ENCODE measurements at places on chromosomes 3 and 15.

DNA sequence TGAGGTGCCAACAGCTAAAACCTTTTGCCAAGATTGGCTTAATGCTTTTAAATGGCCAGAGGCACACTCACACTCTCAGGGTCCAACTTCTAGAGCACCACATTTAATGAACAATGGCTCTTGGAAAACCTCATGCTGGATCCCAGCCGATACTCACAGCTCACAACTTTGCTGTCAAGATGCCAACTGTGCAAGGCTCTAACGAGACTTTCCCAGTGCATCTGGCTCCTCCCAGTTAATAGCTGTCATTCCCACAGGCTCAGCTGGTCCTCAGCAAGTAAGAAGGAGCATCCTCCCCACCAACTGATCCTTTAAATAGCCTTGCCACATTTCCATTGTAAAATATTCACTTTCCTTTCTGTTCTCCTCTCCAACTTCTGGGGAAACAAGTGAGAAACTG is 20.3 kb upstream of the FRMD4B start:
- no peak for DNase-seq

GRCh38 chr3:99470841-99471240 is 167.6 kb upstream of the COL8A1 start:
- DNase-seq: no peak

DNA sequence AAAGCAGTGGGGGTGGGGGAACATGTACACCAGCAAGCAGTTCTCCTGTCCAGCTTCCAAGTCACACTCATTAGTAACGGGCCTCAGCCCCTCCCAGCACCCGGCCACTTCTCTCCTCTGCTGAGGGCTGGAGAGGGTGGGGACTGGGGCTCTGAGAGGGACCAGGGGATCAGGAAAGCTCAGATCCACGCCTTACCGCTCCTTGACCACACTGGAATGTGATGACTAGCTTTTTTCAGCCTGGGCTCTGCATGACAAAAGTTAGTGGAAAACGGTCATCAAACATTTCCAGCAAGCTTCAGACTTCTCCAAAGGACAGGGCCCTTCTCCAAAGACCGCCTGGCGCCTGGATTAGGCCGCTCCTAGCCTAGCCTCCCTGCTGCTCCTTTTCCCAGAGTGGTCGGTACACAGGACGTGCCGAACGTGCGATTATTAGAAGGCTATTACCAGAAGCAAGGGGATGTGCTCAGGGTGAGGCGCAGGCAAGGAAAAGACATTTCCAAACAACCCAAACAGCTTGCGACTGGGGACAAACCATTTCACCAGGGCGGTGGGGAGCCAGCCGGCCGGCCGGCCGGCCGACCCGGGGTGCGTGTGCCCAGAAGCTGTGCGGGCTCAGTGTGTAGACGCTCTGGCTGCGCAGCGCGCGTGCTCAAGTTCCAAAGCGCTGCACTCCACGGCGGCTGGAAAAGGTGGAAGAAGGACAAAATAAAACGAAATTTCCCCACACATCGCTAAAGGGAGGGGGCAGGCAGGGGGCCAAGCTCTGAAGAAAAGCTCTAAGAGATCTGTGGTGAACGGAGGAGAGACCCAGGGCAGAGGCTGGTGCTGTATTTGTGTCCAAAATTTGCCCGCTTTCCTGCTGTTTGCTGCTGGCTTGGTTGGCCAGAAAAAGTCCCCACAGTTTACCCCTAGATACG is 51.0 kb upstream of the SSR3 start:
- no peak for DNase-seq

- no peak for DNase-seq
Observed at GRCh38 chr3:150414258-150414657, 6.2 kb downstream of the TSC22D2 start.

GRCh38 chr3:37435572-37435971 is 261.2 kb upstream of the LRRFIP2 start:
- DNase-seq: no peak

DNA sequence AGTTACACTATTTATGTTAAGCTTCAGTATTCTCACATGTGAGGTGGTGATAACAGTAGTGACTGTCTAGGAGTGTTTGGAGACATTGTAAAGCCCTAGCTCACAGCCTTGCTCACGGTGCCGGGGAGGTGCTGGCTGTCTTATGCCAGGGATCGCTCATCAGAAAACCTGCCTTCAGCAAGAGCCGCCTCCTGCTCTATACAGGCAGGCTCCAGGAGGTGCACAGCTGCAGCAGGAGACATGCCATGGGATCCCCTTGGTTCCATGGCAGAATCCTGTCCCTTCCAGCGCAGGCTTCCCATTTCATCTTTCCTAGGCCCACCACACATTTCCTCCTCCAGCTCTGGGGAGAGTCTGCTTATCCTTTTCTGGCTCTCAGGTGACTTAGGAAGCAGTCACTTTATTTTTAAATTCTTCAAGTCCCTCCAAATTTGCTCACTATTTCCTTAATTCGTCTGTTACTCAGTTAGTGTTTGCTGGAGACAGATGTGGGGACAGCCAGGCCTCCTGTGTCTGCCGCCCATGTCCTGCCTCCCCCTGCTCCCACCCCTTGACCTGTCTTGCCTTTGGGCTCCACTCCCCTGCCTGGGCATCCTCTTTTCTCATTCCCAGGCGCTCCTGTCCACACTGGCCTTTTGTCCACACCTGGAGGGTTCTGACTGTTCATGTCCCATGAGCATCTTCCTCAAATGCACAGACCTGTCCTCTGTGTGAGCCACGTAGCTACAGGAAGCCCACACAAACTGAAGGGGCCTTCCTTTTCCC is 31.7 kb downstream of the SLCO2A1 start:
- DNase-seq: no peak

All from stimulated activated CD8-positive, alpha-beta memory T cell treated with anti-CD3 and anti-CD28 coated beads, Interleukin-4, amount 100 ng/mL, for 1 hour (primary cell).